ENCODE measurements at places on chromosomes 13 and 19. TPM values are rescaled to one million over a fixed set of nuclear protein-coding genes. Genes with fewer than 3 reads are reported as not detected.

Gene DLL3
- 0.17 TPM for total RNA-seq

Gene MED26
- 13.3 TPM for total RNA-seq

Gene OR7D2
- 0.07 TPM for total RNA-seq

Gene ADM5
- total RNA-seq: 12.1 TPM

Gene PEG3
- total RNA-seq: 0.34 TPM

Gene PIK3R2
- total RNA-seq: 53.4 TPM

All from HCT116 (cell line).